ENCODE measurements at places on chromosomes 1 and 21.

- no peak for DNase-seq
Measured at GRCh38 chr1:18929686-18930085, 26.8 kb downstream of the IFFO2 start.

- no peak for DNase-seq
Measured at GRCh38 chr21:31235671-31236450, 108.2 kb downstream of the TIAM1 start.

DNA sequence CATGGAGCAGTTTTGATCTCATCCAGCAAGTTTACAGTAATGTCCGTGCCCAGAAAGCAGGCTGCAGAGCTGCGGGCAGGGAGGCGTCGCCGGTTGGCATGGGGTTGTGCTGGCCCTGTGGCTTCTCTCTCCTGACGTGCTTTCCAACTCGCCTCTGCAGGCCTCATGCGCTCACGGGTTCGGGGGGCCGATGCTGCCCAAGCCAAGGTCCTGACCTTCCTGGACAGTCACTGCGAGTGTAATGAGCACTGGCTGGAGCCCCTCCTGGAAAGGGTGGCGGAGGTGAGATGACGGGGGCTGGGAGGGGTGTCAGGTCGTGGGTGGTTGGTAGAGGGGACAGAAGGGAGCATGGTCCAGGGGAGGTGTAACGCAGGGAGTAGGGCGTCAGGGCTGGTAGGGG is 176.1 kb downstream of the GALNT2 start:
- DNase-seq: no peak

DNA sequence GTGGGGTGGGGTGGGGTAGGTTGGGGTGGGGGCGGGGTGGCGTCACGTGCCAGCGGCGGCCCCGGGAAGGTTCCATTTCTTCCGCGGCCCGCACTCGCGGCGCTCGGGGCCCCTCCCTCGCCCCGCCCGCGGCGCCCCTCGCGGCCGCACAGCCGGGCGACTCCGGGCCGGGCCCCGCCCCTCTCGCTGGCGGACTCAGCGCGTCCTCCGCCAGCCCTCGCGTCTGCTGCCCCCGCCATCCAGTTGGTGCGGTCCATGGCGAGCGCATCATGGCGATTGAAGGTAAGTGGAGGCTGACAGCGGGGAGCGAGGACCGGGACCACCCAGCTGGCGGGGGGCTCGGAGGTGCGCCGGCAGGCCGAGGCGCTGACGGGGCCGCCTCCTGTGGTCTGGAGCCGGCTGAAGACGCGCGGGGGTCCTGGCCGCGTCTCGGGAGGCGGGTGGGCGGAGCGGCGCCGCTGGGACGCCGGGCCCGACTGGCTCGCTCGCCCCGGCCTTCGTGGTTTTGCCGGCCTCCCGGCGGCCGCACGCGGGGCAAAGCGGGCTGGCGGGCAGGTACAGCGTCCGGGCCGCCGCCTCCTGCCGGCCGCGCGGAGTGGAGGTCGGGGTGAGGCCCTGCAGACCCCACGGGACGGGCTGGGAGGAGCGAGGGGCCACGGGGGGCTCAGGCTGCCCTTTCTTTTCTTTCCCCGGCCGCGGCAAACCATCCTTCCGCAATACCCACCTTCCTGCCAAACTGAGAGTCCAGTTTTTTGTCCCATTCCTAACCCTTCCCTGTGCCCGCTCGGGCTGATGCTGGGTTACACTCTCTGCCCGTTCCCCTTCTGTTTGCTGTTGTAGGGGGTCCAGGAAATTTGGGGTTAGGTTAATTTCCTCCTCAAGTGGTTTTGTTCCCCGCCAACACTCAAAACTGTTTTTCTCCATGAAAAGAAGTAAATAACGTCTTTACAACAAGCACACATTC is at the start of gene SYT14:
TSS of gene SYT14 (plus strand) at position 222 of the 964 bp plus-strand sequence. CDS start at position 270, 48 bp downstream.
- DNase-seq: no peak

- peak; percentile 8 for DNase-seq
Measured at GRCh38 chr1:103525114-103525606, 339 bp upstream of the RNPC3 start.

DNA sequence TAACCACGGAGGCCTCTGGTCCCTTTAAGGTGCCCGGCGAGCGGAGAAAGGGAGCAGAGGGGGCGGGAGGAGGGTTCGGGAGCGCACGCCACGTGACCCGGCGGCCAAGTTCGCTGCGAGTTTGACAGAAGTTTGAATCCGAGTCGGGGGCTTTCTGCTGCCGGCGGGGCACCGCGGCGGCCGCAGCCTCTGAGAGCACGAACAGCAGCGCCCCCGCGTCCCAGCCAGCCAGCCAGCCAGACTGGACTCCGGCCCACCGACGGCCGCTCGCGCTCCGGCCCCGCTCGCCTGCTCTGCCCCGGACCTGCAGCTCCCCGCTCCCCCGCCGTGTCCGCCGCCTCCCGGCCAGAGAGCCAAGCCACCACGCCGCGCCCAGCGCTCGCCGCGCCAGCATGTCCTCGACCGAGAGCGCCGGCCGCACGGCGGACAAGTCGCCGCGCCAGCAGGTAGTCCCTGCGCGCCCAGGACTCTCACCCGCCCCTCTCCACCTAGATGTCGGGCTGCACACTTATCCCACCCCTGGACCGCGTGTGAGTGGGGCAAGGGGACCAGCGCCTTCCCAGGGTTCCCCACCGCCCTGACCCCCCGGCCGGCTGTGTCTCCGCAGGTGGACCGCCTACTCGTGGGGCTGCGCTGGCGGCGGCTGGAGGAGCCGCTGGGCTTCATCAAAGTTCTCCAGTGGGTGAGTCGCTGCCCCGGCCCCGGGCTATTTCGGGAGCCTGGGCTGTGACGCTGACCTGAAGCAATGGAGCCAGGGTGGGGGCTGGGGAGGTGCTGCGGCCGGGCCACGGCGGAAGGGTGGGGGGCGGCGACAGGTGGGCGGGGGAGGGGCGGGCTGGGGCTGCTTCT is at the start of gene SYPL2:
TSS of gene SYPL2 (plus strand) at position 95 of the 849 bp plus-strand sequence. CDS start at position 393, 298 bp downstream.
- DNase-seq: no peak

DNA sequence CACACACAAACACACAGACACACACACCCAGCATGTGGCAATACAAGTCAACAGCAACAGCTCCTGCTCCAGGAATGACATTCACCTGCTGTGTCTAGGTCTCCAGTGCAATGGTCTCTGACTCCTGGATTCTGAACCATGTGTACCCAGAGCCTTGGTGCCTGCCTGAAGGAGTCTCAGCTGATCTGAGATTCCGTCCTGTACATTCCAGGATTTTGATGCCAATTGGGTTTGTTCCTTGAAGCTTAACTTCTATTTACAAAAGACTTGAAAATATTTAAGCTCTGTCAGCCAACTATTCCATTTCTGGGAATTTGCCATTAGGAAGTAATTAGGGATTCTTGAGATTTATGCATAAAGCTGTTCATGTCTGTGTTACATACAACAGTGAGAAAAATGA is 85.4 kb upstream of the LRRC8D start:
- DNase-seq: no peak

DNA sequence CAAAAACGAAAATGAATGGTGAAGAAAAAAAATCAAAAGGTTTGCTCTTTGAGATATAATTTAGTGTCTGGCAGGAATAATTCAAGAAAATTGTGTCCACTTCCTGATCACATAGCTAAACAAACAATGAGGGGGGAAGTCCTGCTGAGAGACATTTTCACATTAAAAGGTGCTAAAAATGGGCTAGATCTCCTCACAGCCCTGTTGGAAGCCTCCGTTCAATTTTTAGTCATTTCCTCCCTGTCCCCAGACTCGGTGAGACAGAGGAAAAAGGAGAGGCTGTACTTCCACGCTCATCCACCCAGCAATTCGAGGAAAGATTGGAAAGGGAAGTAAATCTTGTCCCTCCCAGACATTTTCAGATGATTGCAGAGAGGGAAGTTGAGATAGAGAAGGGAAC is 103.7 kb downstream of the BARHL2 start:
- no peak for DNase-seq

DNA sequence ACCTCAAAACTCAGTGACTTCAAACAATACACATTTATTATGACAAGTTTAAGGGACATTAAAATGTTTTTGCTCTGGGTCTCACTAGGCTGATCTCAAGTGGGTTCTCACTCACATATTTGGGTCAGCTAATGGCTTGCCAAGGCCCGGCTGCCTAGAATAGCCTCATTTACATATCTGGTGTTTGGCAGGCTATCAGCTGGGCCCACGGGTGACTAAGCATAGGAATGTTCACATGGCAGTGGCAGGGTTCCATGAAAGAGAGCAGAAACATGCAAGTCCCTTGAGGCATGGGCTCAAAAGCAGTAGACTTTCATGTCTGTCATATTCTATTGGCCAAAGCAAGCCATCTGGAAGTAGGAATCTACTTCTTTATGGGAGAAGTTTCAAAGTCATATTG is 492.6 kb downstream of the KCNT2 start:
- no peak for DNase-seq

DNA sequence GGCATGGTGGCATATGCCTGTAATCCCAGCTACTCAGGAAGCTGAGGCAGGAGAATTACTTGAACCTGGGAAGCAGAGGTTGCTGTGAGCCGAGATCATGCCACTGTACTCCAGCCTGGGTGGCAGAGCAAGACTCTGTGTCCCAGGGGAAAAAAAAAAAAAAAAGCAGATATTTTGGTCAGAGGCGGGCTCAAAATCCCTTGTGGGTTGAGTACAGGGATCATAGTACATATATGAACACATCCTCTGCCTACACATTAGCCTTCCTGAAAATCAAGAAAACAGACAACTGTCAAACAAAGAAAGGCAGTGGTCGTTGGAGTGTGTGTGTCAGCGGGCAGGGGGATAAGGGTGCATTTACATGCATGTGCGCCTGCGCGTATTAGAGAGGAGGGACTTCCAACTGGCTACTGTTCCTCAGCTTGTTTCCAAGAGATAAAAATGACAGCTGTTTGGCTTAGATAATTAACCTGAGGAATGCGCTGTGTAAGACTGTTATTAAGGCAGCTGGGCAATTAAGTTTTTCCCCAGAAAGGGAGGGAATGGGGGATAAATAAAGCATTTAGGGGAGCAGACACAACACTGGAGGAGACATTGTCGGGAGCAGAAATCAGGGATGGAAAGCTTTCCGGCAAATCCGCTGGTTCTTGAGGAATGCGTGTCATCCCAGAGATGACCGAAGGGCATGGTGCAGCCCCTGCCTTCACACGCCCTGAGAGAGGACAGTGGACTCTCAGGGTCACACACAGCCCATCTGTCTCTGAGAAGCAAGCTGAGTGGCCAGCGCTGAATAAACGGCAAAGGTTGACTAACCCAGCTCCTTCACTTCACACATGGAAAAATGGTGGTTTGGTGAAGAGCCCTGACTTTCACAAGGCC is 6.4 kb downstream of the LAMB3 start:
- DNase-seq: no peak

GRCh38 chr1:162291000-162291399 is 85.7 kb downstream of the SPATA46 start:
- DNase-seq: no peak

- DNase-seq: no peak
Measured at GRCh38 chr1:11842154-11843041, 5.2 kb downstream of the NPPA start.

Data from activated CD4-positive, alpha-beta T cell treated with anti-CD3 and anti-CD28 coated beads for 4 hours (primary cell).